ENCODE measurements at places on chromosomes 16 and 17.

DNA sequence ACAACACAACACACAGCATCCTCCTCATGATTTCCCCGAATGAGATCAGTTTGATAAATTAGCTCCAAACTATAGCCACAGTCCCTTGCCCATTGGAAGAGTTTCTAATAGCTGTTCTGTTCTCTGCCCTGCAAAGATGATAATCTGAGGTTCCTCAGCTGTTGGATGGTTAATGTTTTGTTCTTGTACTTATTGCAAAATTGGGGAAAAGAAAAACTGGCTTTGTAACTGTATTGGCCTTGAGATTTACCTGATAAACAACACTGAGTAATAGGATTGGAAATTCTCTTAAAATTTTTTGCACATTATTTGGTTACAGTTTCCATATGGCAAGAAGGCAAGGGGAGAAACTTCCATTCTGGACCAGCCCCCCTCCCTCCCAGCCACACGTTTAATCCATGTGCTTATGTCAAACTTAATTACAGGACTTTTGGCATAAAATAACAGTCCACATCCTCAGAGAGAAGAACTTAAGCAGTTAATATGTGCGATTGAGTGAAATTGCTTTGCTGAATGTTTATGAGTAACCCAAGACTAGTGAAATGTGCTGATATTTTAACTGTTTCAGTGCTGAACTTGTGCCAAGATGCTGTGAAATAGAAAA is 119.1 kb upstream of the ZFHX3 start:
- DNase-seq = no peak

DNA sequence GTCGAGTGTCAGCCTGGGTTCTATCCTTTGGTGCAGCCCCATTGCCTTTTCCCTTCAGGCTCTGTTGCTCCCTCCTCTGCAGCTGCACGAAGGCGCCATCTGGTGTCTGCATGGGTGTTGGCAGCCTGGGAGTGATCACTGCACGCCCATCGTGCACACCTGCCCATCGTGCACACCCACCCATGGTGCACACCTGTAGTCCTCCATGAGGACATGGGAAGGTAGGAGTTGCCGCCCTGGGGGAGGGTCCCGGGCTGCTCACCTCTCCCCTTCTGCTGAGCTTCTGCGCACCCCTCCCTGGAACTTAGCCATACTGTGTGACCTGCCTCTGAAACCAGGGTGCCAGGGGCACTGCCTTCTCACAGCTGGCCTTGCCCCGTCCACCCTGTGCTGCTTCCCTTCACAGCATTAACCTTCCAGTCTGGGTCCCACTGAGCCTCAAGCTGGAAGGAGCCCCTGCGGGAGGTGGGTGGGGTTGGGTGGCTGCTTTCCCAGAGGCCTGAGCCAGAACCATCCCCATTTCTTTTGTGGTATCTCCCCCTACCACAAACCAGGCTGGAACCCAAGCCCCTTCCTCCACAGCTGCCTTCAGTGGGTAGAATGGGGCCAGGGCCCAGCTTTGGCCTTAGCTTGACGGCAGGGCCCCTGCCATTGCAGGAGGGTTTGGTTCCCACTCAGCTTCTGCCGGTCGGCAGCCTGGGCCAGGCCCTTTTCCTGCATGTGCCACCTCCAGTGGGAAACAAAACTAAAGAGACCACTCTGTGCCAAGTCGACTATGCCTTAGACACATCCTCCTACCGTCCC is 2.9 kb downstream of the CTRL start:
- peak; percentile 48 for DNase-seq

DNA sequence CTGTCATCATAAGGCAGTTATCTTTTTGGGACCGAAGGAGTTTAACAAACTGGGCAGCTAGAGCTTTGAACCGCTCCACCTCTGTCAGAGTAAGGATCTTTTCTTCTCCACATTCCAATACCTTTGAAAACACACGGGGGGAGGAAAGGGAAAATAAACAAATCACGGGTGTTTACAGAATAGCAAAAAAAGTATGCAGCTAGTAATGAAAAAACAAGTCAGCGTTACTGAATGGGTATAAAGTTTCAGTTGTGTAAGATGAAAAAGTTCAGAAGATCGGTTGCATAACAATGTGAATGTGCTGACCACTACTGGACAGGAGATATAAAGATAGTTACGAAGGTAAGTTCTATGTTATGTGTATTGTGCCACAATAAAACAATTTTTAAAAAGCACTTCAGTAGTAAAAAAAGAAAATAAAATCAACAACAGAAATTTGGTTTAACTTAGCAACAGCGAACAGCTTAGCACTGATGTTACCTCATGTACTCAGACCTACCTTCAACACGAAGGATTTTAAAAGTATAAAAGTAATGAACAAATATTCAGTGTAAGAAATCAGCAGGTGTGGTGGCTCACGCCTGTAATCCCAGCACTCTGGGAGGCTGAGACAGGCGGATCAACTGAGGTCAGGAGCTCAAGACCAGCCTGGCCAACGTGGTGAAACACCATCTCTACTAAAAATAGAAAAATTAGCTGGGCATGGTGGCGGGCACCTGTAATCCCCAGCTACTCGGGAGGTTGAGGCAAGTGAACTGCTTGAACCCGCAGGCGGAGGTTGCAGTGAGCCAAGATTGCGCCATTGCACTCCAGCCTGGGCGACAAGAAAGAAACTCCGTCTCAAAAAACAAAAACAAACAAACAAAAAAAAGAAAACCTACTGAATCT is 34.3 kb downstream of the MARF1 start:
- DNase-seq = no peak

GRCh38 chr17:71980171-71980570 is 140.6 kb upstream of the SOX9 start:
- no peak for DNase-seq

GRCh38 chr16:80079072-80079471 is 461.7 kb upstream of the DYNLRB2 start:
- DNase-seq = no peak

DNA sequence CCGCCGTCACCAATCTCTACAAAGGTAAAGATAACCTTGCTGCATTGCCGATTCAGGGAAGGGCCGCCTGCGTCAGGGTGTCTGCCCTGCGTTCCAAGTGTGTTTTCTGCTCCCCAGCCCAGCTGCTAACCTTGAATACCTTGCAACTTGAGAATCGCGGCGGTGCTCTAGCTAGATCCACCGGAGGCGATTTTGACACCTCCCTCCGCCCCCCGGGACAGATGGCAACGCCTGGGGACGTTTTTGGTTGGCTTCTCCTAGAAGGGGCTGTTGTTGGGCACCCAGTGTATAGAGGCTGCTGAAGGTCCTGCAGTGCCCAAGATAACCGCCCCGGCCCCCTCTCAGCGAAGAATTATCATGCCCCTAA is 1.5 kb downstream of the HAPSTR1 start:
- no peak for DNase-seq

DNA sequence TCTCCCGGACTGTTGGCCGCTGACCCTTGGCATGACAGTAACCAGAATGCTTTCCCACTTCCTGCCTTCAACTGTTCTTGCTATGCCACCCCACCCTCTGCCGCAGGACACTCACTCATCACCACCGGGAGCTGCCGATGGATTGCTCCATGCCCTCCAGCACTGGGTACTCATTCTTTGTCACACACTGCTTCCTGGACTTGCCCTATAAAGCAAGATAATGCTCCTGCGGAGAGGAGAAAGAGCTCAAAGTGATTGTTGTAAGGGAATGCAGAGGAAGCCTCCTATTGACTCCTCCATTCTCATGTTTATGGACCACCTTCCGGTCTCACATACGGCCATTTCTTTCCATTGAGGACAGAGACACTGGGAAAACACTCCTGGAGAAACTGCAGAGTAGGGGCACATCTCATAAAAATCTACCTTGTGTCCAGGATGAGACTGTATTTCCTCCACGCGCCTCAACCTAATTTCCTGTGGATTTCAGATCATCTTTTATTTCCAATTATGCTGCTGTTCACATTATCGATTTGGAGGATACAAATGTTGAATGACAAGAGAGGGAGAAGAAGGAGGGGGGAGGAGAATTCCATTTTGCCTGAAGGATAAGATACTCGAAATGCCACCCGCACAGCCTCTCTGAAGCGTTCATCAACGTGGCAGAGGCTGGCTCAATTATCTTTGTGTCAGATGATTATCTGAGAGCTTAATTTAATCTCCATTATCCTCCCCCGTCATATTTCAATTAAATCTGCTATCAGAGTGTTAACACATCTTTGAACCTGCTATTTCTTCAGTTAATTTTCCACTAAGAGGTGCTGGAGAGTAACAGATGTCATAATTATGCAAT is 486.1 kb upstream of the SALL1 start:
- no peak for DNase-seq

GRCh38 chr17:13787636-13788035 is 185.9 kb upstream of the HS3ST3A1 start:
- no peak for DNase-seq

DNA sequence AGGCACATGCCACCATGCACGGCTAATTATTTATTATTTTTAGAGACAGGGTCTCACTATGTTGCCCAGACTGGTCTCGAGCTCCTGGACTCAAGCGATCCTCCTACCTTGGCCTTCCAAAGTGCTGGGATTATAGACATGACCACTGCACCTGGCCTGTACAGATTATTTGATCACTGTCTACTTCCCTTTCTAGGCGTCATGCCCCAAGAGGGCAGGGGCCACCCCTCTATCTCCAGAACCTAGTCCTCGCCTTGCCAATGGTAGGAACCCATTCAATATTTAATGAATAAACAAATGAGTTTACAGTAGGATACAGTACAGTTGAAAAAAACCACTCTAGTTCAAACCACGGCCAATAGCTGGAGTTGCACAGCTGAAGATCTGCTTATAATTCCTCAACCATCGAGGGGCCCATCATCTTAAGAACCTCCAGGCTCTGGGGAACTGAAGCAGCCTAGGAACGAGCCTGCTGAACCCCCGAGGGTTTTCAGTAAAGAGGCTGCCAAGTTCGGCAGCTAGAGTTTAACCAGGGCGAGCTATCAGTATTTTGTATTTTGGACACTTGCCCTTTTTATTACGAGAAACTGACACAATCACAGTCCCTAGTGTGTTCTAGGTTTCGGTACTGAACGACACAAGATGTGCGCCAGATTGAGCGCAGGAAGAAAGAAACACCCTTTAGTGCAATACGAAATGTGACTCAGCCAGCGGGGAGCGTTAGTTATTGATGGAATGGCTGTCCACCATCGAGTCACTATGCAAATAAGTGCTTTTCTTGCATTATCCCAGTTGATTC is 14.6 kb downstream of the ADCY9 start:
- DNase-seq = no peak

GRCh38 chr16:81767987-81768592 is 11.0 kb upstream of the PLCG2 start:
- no peak for DNase-seq

DNA sequence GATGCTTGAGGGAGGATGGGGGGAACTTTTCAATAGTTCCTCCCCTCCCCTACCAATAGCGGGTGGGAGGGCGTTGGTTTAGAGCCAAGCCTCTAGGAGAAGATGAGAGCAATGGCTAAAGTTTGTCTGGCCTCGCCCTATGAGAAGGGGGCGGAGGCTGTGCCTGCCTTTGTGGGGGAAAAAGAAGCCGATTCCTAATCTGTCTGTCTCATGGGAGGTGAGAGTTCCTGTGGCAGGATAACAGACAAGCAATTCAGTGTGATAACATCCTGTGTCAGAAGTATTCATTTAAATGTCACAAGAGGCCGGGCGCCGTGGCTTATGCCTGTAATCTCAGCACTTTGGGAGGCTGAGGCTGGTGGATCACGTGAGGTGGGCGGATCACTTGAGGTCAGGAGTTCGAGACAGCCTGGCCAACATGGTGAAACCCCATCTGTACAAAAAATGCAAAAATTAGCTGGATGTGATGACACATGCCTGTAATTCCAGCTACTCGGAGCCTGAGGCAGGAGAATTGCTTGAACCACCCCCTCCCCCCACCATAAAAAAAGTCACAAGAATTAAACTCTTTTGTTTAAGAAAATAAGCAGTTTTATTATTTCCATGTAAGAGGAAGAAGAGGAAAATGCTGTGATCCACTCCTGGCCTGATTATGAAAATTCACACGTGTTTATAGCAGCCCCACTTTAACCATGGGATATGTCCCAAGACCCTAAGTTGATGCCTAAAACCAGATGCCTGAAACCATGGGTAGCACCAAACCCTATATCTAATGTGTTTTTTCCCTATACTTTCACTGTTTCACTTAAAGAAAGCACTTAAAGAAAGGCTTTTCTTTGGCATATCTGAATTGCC is 1.7 kb downstream of the SLFN5 start:
- peak; percentile 55 for DNase-seq

- DNase-seq = no peak
Measured at GRCh38 chr16:12674071-12674470, 129.6 kb downstream of the CPPED1 start.

- no peak for DNase-seq
Measured at GRCh38 chr16:77433146-77433545, 1.7 kb downstream of the ADAMTS18 start.

GRCh38 chr17:1323336-1323735 is 43.9 kb downstream of the TRARG1 start:
- DNase-seq = no peak

Data from stimulated activated CD8-positive, alpha-beta memory T cell treated with anti-CD3 and anti-CD28 coated beads, Interleukin-2, amount 100 ng/mL, for 1 hour (primary cell).